AG09319 (cell line): ENCODE measurements at places on chromosomes 13 and 19.

GRCh38 chr19:10871711-10872545 is 575 bp downstream of the CARM1 start:
- no peak for DNase-seq

DNA sequence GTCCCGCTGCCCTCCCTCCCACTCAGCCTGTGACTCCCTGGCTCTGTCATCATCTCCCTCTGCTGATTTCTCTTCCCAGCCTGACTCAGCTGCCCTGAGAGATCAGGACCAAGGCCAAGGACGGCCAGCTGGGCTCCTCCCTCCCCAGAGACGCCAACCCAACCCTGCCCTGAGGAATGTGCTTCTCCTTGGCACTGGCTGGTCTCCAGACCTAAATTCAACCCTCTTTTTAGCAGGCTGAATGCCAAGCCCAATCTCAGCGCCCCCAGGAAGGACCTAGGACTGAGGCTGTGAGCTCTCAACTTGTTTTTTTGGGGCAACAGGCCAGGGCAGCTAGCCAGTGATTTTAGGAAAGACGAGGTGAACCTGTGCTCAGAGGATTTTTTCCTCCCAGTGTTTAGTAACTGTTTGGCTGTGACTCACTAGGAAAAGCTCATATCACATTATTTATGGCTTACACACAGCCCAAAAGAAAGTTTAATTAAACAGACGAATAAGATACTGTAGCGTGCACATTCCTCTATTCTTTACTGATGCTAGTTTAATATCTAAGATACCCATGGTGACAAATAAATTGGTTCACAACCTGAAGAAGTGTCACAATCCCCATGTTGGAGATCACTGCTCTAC is 7.4 kb upstream of the IGFL1 start:
- no peak for DNase-seq

DNA sequence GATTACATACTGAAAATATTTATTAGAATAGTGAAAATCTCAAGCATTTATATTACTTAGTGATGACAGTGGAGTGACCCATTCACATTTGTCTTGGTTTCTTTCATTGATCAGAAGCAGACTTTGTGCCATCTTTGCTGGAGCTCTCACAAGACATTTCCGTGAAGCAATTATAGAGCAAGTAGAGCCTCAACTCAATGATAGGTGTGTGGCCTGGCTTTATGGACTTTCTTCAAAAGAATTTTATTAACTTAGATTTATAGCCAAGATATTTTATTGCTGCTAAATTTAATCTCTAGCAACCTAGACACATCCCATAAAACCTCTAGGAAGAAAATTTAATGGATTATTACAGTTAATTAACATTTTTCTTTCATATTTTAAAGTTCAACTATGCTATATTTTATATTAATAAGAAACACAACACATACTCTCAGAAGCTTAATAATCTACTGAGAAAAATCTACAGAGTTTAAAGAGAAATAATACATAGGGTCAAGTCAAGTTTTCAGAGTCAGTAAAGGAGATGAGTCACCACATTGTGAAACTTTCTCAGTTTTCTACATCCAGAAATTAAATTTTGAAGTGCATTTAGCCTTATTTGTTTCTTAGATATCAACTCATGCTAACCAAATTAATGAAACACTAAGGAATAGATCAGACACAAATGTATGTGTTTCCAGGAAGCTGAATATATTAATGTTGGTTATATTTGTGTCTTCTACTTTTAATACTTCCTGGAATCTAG is 160.5 kb downstream of the LACC1 start:
- no peak for DNase-seq

GRCh38 chr13:40520916-40521315 is 145.5 kb downstream of the FOXO1 start:
- DNase-seq = no peak

DNA sequence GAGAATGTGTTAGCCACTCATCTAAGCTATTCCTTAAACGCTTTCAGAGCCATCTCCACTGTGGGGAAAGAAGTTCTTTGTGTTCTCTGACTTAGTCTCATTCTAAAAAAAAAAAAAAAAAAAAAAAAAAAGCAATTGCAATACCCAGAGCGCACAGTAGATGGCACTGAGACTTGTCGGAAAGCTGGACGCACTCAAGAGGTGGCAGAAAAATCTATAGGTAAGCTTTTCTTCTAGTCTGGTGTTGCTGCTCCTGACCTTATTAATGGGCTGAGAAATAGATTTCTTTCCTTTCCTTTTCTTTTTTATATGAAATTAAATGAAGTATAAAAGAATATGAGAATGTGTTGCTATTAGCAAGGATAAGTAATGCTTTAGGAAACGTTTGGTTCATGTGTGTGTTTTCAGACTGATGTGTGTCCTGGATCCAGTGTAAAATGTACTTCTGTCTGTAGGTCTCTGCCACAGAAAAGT is 4.7 kb upstream of the GJB2 start:
- no peak for DNase-seq

DNA sequence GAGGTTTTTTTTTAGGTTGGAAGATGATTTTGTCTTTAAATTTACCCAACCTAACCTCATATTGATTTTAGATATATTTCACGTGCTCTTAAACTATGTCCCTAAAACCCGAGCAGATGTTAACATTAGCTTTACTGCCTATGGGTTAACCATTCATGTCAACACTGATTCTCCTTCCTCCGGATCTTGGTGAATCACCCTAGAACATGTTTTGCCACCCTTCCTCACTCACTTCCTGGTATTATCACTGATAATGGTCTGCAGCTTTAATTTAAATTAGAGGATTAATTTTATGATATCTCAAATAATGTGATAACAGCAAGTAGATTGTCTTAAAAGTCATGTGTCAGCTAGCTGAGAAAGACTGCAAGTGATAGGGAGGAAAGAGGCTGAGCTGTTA is 31.9 kb downstream of the HTR2A start:
- no peak for DNase-seq

- DNase-seq = no peak
These were observed 8.7 kb upstream of the INSL3 start for GRCh38 chr19:17829855-17830566.

- no peak for DNase-seq
These were observed 12.3 kb upstream of the C1QTNF9B start for GRCh38 chr13:23909606-23910005.

GRCh38 chr13:37665420-37665819 is 66.9 kb upstream of the POSTN start:
- DNase-seq = no peak

DNA sequence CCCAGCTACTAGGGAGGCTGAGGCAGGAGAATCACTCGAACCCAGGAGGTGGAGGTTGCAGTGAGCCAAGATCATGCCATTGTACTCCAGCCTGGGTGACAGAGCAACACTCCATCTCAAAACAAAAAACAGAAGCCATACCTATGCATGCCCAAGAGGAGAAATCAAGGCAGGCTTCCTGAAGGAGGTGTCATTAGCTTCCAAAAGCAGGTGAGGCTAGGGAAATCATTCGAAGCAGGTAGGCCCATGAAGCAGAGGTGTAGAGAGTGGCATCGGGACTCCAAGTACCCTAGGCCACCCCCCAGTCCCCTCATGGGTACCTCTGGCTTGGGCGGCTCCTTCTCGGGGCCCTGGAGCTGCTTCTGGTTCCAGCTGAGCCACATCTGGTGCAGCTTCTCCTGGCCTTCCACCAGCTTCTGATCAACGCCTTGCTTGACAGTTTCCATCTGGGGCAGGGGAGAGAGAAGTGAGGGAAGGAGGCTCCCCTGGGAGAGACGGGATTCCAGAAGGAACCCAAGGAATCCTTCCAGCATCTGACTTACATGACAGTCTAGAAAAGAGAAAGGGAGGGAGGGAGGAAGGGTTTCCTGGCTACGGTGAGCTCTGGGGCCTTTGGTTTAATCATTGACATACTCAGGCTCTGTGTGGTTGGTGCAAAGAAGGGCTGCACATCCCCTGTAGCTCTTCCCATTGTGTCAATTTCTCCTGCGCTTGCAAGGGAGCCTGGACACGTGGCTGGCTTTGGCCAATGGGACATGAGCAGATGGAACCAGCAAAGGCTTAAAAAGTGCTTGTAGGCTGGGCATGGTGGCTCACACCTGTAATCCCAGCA is 13.1 kb upstream of the TICAM1 start:
- DNase-seq = no peak

GRCh38 chr13:32261567-32261966 is 53.6 kb downstream of the ZAR1L start:
- DNase-seq = no peak

DNA sequence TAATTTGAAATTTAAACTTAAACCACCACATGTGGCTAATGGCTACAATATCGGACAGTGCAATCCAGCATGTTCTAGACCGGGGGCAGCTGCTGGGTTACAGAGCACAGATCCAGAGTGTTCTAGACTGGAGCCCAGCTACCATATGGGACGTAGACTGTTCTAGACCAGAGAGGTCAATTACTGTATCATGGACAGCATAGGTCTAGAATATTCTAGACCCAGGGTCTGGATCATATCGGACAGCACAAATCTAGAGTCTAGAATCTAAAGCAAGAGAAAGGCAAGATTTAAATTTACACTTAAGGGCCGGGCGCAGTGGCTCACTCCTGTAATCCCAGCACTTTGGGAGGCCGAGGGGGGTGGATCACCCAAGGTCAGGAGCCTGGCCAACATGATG is 37.9 kb downstream of the CELF5 start:
- DNase-seq = no peak

DNA sequence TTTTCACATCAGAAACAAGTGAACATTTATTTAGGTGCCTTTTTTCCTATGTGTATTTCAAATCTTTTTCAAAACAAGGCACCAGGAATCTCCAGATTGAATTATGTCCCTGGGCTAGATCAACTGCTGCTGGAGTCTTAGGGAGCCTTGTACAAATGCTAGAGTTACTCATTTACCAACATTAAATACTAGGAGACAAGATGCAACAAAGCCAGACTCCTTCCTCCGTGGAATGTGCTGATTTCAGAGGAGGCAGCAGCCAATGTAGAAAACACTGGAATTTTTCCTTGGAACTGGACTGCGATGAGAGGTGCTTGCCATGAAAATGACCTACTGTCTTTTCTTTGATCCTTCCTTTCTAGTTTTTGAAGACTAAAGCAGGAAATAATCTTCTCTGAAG is 1514.7 kb upstream of the MIR17HG start:
- no peak for DNase-seq

DNA sequence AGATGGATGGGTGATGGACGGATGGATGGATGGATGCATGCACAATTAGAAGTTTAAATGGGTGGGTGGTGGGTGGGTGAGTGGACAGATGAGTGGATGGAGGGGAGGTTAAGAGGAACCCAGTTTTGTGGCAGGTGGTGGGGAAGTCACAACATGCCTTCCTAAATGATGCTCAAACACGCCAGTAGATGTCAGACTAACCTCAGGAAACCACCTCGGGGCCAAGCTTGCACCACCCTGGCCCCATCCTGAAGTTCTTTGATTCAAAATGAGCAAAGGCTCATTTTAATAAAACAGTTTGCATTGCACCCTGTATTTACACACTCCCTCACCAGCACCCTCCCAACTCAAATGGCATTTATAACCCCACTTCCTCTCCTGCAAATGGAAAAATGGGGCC is 91.4 kb upstream of the CACNA1A start:
- peak; percentile 49 for DNase-seq

GRCh38 chr13:80083853-80084676 is 256.9 kb downstream of the SPRY2 start:
- DNase-seq = peak; percentile 89

- DNase-seq = no peak
These were observed 615.1 kb downstream of the EFNB2 start for GRCh38 chr13:105920370-105920769.

- peak; percentile 43 for DNase-seq
These were observed 16.1 kb upstream of the SPART start for GRCh38 chr13:36362251-36362650.

DNA sequence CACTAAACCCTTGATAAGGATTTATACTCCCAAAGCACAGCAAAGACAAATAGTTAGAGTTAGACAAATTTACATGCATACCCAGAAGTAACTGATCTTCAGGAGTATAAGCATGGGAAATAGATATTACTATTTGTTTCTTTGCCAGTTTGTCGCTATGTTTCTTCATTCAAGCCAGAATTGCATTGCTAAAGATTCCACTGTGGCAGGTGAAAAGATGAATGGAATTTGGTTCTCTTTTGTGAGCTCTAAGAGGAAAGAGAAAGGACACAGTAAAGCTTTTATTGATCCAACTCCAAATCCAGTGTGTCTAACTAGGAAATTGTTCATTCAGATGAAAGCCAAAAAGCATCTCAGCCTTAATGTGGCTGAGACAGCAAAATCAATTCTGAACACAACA is 292.3 kb upstream of the SPRY2 start:
- DNase-seq = no peak

DNA sequence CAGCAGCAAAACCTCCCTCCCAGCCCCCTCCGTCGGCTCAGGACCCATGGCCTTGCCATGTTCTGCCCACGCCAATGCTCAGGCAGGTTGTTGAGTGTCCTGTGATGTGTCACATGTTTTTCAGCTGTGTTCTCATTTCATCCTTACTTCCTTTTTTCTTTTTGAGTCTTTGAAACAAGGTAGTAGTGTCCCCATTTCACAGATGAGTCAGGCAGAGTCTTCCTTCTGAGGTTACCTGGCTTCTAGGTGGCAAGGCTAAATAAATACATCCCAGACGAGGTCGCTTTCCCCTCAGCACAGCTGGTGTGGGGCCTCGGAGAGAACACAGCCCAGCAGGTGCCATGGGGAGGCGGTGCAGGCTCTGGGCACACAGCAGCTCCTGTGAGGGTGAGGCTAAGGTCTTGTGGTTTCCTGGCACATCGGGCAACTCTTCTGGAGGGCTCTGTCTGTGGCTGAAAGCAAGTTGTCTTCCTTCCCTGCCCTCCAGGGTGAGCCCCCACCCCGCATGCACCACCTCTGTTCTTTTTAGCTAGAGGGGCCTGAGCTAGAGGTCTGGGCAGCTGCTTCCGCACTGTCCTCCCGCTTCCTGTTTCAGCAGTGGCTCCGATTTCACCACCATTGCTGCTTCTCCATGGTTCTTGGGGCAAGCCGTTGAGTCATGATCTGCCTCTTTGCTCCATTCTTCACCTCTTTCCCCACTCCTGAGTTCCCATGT is 15.1 kb downstream of the PRAM1 start:
- no peak for DNase-seq

- DNase-seq = no peak
These were observed 374.0 kb downstream of the IRS2 start for GRCh38 chr13:109412283-109412901.

GRCh38 chr13:113917096-113917495 is 53.2 kb upstream of the GAS6 start:
- DNase-seq = no peak

GRCh38 chr19:21603431-21604231 is 98.2 kb downstream of the ZNF429 start:
- no peak for DNase-seq

DNA sequence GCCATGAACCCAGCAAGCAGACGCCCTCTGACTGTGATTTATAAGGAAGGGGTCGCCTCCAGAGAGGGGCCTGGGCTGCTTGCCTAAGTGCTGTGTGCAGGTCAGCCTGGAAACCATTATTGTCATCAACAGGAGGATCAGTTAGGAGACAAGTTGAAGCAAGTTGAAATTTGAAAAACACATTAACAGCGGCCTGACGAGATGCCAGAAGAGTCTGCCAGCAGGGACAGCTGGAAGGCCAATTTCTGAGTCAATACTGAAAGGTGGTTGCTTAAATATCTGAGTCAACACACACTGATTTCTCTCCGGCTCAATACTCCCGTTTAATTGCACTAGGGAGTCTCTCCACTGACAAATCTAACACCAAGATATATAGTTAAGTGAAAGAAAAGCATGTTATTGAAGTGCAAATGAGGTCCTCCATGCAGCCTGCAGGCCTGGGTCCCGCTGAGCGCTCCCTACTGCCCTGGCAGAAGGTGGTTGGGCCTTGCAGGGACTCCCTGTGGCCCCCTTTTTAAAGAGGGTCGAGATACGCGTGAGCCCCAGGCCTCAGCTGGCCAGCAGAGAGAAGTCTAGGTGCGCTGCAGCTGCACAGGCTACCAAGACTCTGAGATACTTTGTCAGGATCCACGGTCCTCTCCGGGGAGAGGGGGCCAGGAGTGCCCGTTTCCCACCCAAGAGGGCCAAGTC is 91.1 kb downstream of the RNASEH2B start:
- peak; percentile 7 for DNase-seq
